ENCODE measurements at places on chromosomes 7 and 10.

DNA sequence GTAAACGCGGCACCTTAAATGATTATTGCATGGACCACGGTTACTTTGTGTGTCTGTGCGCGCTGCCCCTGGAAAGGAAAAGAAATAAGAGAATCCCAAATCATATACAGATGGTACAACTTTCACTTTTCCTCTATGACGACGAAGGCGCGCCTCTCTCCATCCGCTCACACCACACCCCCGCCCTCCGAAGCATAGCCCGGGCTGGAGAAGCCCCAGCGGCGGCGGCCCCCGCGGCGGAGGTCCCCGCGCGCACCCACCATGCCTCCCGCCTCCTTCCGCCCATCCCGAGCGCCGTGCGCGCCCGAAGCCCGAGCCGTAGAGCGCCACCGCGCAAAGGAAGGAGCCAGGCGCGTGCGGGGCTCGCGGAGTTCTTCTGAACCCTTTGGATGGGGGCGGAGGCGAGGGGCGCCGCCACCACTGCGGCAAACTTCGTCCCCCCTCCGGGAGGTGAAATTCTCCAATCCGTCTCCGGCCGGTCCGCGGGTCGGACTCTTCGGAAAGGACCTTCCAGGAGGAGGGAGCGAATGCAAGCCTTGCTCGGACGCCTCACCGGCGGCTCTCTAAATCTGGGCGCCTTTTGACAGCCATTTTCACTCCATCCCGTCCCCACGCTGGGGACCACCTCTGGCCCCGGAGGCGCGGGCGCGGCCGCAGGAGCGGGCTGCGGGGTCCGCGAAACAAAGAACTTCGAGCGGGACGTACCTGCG, 588 bp downstream of the GLI3 start:
- no peak for DNase-seq

DNA sequence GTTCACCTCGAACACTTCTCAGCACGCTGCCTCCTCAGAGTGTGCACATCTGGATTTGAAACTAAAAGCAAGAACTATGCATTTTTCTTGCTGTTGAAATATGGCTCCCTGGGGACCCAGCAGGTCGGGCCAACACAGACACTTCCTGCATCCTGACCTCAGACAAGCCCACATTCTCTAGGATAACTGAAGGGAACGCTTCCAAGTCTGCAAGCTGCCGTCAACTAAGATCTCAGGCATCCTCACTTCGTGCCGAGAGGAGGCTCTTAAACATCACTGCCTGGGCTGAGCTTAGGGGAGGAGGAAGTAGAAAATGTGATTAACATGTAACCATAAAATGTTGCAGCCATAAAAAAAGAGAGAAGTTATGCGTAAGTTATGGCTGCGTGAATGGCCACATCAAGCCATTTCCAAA, 65.5 kb downstream of the PYROXD2 start:
- peak; percentile 71 for DNase-seq

DNA sequence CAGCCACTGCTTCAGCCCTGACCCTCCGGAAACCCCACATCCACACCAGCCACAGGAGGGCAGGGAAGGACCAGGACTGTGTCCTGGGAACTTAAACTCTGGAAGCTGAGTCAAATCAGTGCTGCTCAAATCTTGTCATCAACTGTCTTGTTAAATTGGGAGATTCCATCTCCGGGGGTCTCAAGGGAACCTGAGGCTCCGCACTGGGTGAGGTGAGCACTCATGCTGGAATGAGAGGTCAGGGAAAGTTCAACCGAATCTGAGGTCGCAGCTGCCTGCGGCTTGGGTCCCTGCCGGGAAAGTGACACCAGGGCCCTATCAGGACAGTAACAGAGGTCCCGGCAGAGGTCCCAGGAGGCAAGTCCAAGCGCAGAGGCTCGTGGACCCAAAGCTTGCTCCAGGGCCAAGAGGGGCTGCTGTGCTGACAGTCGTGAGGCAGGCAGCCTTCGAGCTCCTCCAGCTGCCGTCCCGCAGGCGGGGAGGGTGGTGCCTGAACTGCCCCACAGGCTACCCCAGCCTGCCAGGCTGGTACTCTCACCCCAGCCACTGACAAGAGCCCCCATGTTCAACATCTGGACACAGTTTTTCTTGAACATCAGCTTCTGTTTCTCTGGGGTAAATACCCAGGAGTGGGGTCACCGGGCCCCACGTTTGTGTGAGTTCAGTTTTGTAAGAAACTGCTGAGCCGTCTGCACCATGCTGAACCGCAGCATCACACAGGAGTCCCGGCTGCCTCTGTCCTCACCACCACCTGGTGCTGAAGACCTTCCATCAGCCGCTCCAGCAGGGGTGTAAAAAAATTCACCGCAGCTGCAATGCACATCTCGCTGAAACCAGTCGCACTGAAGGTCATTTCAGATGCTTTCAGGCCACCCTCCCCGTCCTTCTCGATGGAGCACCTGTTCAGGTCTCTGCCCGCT, 101.0 kb downstream of the DIP2C start:
- DNase-seq = no peak

GRCh38 chr10:98420786-98421185, 5.8 kb upstream of the PYROXD2 start:
- DNase-seq = no peak

GRCh38 chr10:68301790-68302502, 29.9 kb upstream of the HNRNPH3 start:
- DNase-seq = peak; percentile 77

DNA sequence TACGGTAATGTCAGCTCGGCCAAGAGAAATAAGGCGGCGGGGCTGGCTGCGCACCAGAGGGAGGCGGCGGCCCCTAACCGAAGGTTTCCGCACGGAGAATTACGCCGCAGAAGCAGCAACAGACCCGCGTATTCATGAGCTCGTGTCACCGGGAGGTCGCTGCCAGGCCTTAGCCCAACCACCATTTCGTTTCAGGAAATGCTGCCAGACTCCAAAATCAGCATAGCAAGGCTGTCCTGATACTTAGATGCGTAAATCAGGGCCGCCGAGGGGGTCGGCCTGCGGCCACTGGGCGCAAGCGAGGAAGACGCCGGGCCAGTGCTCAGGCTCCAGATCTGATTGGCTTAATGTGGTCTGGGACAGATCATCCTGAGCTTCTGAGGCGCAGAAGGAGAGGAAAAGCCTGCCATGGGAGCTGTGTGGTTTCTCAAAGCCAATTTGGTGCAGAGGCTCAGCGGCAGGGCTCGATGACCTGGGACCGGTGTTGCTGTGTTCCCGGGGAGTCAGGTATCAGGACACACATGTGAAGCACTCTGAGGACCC, 247.9 kb downstream of the BAMBI start:
- DNase-seq = no peak

DNA sequence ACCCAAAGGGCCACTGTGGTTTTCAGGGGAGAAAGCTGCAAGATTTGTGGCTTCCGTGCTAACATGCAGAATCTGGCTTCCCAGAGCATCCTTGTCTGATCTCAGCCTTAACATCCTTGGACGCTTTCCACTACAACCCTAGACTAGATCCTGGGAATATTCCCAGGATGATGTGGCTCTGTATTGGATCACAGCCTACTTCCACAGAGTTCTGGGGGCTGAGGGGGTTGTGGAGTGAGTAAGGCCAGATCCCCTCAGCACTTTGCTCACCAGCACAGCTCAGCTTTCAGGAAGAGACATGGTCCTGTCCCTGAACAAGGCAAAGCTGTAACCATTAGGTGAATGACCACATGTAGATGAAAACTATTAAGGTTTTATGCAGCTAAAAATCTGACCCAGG, 241.3 kb upstream of the MYO3A start:
- no peak for DNase-seq

GRCh38 chr10:8060704-8061121, 6.2 kb downstream of the GATA3 start:
- DNase-seq = no peak

GRCh38 chr7:9621927-9622326, 1188.5 kb downstream of the NXPH1 start:
- no peak for DNase-seq

DNA sequence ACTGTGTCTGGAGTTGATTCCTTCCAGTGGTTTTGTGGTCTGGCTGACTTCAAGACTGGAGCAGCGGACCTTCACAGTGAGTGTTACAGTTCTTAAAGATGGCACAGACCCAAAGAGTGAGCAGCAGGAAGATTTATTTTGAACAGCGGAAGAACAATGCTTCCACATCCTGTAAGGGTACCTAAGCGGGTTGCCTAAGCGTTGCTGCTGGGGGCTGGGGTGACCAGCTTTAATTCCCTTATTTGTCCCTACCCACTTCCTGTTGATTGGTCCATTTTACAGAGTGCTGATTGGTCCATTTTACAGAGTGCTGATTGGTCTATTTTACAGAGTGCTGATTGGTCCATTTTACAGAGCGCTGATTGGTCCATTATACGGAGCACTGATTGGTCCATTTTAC, 13.2 kb downstream of the AKR1B15 start:
- no peak for DNase-seq

DNA sequence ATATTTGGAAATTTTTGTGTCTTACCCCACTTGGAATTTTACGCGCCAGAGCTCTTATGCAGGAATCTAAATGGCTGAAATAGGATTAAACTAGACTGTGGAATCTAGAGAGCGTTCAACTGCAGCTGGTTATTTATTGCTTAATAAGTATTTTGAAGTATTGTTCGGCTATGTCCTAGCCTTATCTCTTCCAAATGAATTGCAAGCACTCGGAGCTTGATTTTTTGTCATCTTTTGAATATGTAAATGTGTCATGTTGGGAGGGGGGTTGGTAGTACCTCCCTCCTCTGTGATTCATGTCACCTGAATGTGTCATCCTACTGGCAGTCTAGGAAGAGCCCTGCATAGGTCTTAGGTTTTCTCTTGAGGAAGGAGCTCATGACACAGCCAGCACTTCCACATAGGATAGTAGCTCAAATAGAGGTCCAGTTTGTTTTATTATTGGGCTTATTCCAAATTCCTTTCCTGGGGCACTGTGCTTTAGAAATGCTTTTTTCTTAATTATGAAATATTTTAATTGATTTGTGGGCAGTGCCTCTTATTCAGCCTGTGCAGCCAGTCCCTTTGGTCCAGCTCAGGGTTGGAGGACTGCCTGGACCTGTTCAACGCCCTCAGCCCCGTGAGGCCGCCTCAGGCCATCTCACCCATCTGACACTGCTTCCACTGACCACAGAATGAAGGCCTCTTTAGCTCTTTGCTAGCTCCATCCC, 22.5 kb upstream of the TRIL start:
- no peak for DNase-seq

- DNase-seq = no peak
These were observed 68.3 kb upstream of the CABCOCO1 start for GRCh38 chr10:61594430-61594829.

- DNase-seq = peak; percentile 38
These were observed 9.9 kb downstream of the BLVRA start for GRCh38 chr7:43768201-43768886.

DNA sequence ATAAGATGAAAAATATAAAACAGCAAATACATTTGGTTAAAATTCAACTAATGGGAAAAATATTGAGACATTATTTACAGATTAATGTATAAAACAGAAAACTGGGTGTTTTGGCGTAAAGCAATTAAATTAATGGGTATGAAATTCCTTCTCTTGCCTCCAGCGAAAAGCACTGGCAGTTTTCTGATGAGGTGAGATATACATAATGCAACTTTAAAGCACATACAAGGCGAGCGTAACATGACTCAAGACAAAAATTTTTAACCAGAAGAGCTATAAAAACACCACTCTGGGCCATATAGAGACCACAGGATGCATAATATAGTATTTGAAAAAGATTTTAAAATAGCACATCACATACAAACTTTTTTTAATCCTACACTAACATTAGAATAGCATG, 120.6 kb downstream of the ODAD2 start:
- DNase-seq = no peak

DNA sequence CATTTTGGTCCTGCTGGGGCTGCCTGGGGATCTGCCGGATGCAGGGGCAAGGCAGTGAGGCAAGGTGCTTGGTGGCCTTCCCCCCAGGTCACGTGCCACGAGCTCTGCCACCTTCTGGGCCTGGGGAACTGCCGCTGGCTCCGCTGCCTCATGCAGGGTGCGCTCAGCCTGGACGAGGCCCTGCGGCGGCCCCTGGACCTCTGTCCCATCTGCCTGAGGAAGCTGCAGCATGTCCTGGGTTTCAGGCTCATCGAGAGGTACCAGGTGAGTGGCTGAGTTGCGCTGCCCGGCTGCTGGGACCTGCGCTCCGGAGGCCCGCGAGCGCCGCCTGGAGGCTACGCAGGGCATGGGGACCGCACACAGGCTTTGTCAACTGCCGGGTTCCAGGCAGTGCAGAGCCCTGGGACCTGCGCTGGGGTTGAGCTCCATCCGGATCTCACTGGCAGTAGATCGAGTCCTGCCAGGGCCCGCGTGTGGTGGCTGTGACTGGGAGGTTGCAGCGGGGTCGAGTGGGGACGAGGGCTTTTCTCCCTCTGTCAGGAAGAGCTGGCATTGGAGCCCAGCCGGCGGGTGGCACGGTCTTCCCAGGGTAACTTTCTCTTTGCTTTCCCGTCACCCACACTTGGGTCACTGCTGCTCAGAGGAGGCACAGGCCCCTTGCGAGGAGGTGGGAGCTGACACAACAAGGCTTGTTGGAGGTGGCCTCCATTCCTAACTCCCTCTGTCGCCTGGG, 21.7 kb downstream of the AMZ1 start:
- peak; percentile 42 for DNase-seq

DNA sequence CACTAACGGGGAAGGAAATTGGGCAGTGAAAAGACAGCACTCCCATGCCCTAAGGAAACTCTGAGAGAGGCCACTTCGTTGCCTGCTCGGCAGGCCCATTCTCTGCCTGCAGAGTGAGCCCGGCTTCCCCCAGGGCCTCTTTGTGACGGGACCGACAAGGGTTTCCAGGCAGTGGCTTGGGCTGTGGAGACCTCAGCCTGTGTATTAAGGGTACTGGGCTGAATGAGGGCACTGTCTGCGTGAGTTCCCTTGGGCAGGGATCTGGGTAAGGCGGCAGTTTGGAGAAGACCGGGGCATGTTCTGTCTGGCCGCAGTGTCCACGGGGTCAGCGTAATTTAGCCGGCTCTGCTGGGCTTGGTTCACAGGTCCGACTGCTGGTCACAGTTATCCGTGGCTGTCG, 237.2 kb downstream of the MGMT start:
- no peak for DNase-seq

DNA sequence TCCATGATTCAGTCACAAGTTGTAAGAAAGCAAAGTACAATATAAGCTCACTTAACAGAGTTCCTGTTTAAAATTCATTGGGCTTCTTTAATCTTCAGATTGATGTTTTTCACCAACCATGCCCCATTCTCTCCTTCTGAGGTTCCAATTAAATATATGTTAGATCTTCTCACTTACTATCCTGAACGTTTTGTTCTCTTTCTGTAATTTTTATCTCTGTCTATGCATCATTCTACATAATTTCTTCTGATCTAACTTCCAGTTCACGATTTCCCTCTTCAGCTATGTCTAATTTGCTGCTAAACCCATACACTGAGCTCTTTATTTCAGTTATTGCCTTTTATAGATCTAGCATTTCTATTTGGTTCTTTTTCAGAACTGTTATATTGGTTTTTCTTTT, 28.0 kb upstream of the SPOCK2 start:
- DNase-seq = no peak
